ENCODE measurements at places on chromosomes 6 and 20.

GRCh38 chr20:63254606-63255384 is 532 bp upstream of the NKAIN4 start:
- no peak for DNase-seq

- DNase-seq, result peak; percentile 67
These were observed 15.2 kb upstream of the ZNF335 start for GRCh38 chr20:45987108-45987780.

- DNase-seq, result no peak
These were observed 154.6 kb downstream of the RFPL4B start for GRCh38 chr6:112501705-112502104.

DNA sequence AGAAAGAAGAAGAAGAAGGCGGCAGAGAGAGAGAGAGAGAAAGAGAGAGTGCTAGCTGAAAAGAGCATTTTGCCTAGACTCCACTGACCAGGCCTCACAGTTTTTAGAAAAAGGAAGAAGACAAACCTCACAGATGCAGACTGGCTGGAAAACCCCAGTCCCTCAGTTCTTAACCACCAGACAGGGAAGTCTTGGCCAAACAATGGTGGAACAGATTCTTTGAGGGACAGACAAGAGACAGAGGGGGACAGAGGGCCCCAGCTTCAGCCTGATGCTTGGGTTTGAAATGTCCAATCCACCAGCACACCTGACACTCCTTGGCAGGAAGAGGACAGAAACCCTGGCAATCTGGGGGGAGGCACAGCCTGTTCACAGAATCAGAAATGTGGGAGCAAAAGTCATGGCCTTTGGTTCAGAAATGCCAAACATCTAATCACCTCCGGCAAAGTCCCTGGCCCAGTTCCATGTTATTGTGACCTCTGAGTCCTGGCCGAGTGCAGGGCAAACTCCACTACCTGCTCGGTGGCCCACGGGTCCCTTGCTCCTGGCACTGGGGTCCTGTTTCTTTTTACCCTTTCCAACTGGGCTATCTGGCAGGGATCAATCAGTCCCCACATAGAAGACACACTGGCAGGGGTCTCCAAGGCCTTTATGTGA is 235.2 kb downstream of the LY86 start:
- no peak for DNase-seq

- DNase-seq, result no peak
These were observed 42.2 kb upstream of the ZFAND3 start for GRCh38 chr6:37777272-37777834.

GRCh38 chr6:18047406-18047805 is 60.0 kb upstream of the KIF13A start:
- DNase-seq, result no peak

- no peak for DNase-seq
These were observed 71.1 kb downstream of the STMND1 start for GRCh38 chr6:17172836-17173470.

DNA sequence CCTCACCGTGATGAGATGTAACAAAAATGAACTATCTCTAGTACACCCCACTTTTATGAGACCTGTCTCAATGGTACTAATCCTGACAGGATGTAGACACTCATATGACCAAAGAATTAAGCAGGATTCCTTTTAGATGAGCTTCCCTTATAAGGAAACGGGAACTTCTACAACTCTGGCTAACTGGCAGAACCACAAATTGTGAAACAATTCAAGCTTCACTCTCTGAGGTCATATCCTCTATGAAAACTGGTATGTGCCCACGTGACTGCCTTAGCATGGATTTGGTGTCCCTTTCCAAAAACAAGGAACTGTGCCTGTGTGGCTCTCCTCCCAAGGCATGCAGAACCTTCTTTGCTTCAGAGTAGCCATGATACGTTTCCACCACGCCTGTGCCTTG is 14.1 kb upstream of the CPNE5 start:
- DNase-seq, result no peak

GRCh38 chr6:73341335-73341734 is 12.7 kb downstream of the DPPA5 start:
- DNase-seq, result no peak

GRCh38 chr6:151008425-151008824 is 142.9 kb downstream of the MTHFD1L start:
- DNase-seq, result no peak

GRCh38 chr6:20340068-20340848 is 61.4 kb upstream of the E2F3 start:
- DNase-seq, result no peak

GRCh38 chr20:1945660-1946059 is 48.2 kb downstream of the PDYN start:
- DNase-seq, result no peak

GRCh38 chr6:113595911-113596376 is 261.2 kb upstream of the MARCKS start:
- DNase-seq, result no peak

GRCh38 chr20:50360218-50360672 is 149.9 kb upstream of the PTPN1 start:
- DNase-seq, result no peak

- no peak for DNase-seq
These were observed 861.2 kb upstream of the EYS start for GRCh38 chr6:66568271-66568670.

DNA sequence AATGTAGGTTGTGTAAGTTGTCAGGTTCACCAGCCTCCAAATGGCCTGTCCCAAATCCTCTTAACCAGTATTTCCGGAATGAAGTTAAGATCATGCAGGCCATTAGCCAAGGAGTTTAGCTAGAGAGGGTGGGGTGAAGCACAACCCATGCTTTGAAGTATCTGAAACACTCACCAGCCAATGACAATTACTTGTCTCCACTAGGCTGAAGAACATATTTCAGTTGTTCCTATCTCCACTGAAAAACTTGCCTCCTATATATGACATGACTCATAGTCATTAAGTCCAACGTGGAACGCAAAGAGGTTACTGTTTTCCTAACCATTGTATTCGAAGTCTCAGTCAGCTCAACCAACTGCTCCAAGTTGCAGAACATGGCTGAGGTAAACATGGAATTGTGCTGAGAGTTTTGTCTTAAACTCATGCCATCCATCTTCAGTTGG is 37.4 kb upstream of the TNFAIP3 start:
- DNase-seq, result no peak

- no peak for DNase-seq
These were observed 133.1 kb upstream of the COL21A1 start for GRCh38 chr6:56380476-56380875.

DNA sequence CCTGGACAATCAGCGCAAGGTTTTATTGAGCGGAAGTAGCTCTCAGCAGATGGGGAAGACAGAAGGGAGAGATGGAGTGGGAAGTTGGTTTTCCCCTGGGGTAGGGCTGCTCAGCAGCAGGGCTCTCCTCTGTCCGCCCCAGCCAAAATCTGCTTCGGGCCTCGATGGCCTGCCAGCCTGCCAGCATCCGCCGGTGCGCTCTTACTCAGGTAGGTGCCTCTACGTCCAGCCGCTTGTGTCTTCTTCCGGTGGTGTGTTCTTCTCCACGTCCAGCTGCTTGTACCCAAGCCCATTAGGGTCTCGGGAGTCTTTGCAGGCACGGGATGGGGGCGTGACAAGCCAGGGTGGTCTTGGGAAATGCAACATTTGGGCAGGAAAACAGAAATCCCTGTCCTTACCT is 1340.0 kb upstream of the MAP3K7 start:
- DNase-seq, result no peak

GRCh38 chr20:19275630-19276071 is 63.2 kb downstream of the SLC24A3 start:
- no peak for DNase-seq

DNA sequence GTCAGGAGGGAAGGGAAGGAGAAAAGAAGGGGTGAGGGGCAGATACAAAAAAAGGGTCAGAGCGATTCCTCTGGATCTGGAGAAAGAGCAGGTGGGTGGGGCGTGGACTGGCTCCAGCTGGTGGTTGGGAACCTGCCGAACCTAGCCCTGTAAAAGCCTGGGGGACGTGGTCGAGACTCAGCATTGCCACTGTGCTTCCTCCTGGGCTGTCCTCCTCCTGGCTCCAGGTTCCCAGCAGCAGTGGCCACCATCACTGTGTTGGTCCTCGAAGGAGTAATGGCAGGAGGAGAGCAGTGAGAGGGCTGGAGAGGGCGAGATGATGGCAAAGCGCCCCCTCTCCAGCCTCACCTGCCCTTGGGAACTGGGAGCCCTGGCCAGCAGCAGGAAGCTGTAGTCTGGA is 3.5 kb upstream of the RAET1L start:
- no peak for DNase-seq

- no peak for DNase-seq
These were observed 1013.8 kb upstream of the CITED2 start for GRCh38 chr6:140388192-140388802.

DNA sequence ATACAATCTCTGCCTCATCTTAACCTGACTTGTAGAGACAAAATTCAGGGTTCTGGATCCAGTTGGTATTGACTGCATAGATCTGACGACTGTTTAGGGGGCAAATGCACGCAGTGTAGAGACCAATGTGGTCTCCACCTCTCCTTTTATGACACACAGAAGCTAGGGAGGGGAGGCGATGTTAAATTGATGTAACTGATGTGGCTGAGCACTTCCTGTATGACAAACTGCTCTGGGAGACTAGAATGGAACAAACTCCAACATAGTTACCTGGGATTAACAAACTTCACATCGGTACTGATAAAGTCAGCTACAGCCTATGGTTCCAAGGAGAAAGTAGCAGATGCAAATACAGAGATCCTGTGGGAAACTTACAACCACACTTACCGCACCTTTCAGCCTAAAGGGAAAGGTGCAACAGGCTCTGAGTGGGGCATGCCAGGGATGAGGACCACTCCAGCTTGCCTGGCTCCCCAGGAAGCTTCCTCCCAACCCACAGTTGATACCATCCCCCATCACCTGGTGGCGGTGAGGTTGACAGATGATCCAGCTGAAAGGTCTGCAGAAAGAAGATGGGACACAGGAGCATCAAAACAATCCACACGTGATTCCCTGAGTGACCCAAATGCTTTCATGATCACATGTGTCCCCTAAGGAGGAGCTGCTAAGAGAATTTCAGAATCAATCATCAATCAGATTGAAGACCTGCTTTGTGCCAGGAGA is 60.6 kb upstream of the MRPS10 start:
- no peak for DNase-seq

- DNase-seq, result no peak
These were observed 222.1 kb downstream of the TMEM200A start for GRCh38 chr6:130587778-130588520.

- DNase-seq, result no peak
These were observed 33.2 kb downstream of the BFSP1 start for GRCh38 chr20:17497821-17498580.

DNA sequence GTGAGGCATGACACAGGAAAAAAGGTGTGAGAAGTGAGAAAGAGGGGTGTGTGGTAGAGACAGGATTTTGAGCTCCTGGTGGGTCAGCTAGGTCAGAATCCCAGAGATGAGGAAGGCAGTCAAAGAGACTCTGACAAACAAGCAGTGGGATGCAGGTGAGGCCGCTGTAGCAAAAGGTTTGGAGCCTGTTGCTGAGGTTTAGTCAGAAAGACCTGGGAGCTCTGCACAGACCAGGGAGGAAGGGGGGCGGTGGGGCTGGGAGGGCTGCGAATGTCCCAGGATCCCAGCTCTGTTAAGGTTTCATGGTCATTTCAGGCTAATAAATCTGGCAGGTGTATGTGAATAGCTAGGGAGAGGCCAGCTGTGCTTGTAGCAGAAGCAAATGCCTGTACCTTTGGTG is 373.9 kb upstream of the SYNCRIP start:
- no peak for DNase-seq

DNA sequence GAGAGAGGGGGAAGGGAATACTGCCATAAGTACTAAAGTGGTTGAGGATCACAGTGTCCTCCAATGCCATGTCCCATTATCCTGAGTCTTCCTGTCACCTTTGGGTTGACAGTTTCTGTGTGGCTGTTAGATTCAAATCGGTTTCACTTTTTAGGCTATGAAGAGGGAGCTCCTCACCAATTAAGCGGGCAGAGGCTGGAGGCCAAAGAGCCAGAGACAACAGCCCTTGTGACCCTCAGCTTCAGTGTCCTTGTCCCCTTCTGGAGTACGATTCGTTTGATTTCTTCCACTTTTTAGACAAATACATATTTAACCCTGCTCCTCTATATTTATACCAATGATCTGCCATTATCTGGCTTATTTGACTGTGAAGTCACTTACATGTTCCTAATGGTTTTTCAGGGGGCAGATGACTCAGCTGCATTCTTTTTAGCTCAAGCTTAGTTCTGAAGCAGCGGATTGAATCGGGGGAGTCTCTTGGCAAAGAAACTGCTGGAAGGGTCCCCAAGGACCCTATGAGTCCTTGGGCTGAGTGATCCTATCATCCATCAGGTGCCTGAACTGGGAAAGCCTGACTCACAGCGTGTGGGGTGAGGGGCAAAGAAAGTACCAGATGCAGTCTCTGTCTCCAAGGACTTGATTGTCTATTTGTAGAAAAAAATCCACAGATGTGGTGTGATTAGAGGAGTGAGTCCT is 18.2 kb downstream of the FERMT1 start:
- no peak for DNase-seq

GRCh38 chr20:35561268-35561667 is 19.4 kb downstream of the ERGIC3 start:
- DNase-seq, result no peak

DNA sequence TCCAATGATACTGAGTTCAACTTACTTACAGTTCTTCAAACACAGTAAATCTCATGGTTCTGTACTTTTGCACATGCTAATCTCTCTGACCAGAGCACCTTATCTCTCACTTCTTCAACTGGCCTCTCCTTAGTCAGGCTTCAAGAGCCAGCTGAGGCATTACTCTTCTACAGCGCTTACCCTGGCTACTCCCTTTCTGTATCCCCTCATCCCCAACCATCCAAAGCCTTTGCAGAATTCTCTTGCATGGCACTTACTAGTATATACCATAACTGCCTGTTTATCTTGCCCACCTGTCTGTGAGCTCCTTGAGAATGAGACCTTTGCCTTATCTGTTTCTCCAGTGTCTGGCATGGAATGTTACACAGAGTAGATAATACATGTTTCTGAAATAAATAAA is 49.2 kb downstream of the SESN1 start:
- no peak for DNase-seq

DNA sequence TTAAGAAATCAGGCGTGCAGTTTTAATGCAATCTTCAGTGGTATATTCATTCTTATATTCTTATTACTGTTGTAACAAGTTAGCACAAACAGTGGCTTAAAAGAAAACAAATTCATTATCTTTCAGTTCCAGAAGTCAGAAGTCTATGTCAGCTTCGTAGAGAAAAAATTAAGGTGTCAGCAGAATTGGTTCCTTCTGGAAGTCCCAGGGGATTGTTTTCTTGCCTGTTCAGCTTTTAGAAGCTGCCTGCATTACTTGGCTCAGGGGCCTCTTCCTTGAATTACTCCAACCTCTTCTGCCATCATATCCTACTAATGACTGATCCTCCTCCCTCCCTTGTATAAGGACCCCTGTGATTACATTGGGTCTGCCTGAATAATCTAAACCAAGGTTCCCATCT is 243.9 kb downstream of the ZNF217 start:
- DNase-seq, result no peak

DNA sequence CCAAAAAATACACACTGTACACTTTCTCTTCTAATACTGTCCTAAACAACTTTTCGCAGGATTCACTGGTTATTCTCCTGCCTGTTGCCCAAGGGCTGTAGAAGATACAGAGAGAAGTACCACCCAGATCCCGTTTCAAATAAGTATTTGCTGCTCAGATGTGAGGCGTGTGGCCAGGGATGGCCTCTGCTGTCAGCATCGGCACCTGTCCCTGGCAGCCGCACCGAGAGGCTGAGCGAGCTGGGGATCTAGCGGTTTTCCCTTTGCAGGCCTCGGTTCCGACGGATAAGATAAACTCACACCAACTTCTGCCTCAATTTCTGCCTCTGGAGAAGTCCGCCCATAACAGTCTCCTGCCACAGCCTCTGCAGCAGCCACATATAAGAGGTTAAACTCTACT is 685.2 kb upstream of the AGPAT4 start:
- DNase-seq, result no peak
